Stimulated activated CD4-positive, alpha-beta T cell treated with anti-CD3 and anti-CD28 coated beads, Interleukin-12 subunit alpha, Interleukin-12 subunit beta, amount 100 ng/mL, for 24 hours (primary cell): ENCODE measurements at places on chromosomes 2 and 18.

DNA sequence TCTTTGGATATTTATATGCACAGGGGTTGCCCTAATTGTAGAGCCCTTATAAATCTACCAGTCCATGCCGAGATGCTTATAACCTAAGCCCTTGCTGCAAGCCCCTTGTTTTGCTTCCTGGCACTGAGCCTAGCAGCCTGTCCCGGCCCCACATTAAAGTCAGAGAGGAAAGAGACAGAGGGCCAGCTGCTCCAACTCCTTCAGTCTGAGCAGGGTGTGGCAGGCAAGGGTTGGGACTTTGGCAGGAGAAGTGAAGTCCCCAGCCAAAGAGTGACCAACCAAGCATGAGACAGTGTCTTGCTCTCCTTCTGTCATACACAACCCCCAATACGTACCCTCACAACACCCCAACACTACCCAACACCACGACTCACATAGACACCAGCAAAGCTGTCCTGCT is 54.7 kb upstream of the FZD7 start:
- DNase-seq, result no peak

- no peak for DNase-seq
Measured at GRCh38 chr2:97950329-97951154, 45.2 kb downstream of the TMEM131 start.

DNA sequence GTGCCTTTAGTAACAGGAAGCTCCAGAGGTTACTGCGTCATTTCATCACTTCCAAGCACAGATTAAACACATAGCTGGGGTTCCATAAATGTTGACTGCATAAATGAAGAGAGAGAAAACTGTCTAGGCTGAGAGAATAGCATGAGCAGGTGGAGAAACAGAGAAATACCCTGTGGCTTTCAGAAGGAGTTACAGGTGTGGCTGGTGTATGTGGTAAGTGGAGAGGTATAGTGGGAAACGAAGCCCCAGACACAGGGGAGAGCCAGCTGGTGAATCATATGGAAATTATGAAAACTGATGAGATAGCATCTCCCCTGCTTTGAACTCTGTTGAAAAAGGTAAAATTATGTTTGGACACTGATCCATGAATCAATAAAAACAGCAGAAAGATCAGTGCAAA is 807.4 kb upstream of the POU3F3 start:
- no peak for DNase-seq

DNA sequence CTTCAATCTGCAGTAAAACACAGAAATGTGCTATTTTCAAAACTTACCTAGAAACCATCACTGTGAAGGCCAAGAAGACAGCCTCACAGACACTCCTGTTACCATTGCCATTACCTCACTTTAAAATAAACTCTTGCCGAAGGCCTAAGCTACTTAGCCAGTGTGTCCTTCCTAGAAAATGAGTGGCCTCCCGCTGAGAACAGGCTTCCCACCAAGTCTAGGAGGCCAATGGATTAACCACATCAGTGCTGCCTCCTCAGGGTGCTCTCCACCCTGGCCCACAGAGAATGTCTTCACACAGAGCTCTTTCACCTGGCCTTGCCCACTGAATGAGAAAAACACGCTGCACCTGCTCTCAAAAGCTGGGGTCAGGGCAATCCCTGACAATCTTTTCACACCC is 47.5 kb downstream of the L3MBTL4 start:
- no peak for DNase-seq

DNA sequence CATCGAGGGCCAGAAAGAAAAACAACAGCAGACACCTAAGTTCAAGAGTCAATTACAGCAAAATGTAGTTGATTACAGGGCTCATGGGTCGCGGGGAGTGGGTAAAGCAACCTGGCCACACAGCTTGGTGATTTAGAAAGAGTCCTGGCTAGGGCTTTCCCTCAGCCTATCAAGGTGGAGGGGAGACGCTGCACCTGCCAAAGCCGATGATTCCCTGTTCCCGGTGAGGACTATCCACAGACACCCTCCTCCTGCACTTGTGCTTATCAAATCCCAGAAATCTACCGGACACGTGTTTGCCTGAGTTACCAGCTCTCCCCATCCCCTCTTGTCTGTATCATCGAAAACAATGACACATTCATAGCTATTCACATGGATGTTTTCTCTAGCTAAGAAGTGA is 7.0 kb upstream of the SOX11 start:
- no peak for DNase-seq

GRCh38 chr2:104874230-104874629 is 20.3 kb downstream of the POU3F3 start:
- DNase-seq, result no peak

DNA sequence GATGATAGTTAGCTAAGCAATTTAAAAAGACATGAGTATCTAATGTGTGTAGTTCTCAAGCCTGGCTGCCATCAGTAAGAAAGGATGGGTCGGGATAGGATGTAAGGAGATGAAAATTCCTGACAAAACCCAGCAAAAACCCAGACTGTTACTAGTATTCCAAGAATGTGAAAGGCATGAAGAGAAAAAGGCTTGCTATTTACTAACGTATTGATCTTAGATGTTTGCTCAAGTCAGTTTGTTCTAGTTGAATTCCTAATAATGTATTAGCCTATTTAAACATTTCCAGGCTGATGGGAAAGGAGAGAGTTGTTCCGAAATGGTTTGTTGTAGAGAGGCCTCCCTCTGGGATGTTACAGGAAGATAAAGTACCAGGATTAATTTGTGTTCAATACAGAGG is 88.2 kb downstream of the ZNF532 start:
- DNase-seq, result no peak

DNA sequence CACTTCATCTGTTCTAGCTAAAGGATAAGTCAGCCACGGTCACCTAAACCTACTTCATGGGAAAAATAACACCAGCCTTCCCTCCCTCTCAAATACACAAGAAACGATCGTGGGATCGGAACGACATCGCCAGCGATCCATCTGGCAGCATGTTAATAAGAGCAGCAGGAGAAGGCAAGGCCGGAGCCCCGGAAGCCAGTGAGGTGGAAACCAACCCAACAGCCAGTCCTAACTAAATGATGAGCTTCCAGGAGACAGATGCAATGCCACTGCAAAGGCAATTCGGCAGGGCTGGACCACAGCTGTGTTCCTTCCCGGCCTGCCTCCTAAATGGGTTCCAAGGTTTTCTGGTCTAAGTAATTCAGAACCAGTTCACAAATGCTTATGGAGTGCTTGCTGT is 117.5 kb downstream of the TMEM163 start:
- no peak for DNase-seq

DNA sequence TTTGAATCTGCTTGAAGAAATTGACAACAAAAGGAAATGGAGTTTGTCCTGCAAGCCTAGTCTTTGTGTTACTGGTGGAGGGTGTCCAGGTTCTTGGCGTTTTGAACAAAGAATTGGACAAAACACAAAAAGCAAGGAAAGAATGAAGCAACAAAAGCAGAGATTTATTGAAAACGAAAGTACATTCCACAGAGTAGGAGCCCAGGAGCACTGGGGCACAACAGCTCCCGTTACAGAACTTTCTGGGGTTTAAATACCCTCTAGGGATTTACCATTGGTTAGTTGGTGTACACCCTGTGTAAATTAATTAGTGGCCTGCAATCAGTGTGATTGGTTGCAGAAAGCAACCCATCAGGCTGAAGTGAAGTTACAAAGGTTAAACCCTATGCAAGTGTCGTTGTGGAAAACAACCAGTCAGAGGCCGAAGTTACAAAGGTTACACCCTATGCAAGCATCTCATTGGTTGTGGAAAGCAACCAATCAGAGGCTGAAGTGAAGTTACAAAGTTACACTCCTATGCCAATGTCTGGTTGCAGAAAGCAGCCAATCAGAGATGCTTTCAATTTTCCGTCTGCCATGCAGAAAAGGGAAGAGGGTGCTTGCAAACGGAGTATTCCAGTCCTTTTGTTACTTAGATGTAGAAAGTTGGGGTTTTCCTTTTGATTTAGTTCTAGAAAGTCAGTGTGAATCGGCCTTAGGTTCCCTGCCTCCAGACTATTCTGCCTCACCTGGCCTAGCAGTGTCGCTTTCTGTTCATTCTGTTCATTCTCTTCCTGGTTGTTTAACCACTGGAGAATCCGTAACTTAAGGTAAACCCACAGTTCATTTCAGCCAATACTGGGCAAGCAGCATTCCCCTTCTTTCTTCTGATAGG is 47.6 kb upstream of the PTH2R start:
- DNase-seq, result no peak

GRCh38 chr18:58788971-58789875 is 75.5 kb upstream of the ZNF532 start:
- no peak for DNase-seq

DNA sequence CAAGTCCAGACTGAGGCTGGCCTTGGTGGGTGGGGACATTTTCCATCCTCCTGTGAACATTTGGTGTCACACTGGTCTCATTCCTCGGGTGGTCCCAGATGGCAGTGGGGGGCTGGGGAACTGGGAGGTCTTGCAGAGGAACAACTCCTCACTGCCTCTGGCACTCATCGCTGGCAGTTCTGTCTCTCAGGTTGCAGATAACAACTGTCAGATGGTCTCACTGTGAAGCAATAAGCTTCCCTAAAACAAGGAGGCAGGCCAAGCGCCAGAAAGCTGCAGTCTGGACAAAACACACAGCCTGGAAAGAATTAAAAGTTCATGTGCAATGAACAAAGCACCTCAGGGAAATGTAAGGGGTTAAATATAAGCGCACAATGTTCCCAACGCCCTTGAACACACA is 78.1 kb downstream of the IRS1 start:
- no peak for DNase-seq

- no peak for DNase-seq
Measured at GRCh38 chr2:140808820-140809219, 1322.0 kb downstream of the LRP1B start.

DNA sequence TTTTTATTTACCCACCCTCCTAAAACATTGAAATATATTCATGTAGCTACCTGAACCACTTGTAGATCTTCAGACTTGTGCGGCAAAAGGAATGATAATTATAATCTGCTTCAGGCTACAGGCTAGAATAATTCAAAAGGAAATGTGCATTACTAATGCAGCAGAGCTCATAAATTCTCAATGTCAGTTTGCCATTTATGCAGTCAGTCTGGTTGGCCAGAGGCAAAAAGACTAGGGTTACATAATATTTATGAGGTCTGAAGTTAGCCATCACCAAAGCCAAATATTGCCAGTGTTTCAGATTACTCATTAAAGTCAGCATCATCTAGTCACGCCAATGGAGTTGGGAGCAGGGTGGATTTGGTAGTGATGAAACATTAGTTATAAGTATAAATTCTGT is 38.9 kb downstream of the METAP1D start:
- DNase-seq, result no peak
